ENCODE measurements at places on chromosomes 1 and 21. TPM values are rescaled to one million over a fixed set of nuclear protein-coding genes. Genes with fewer than 3 reads are reported as not detected.

- H3K27me3 ChIP-seq = no peaks in the 10 kb centered on the region
- no peaks in the 10 kb centered on the region for H3K4me1 ChIP-seq
- DNase-seq = peak; percentile 82
- no peaks in the 10 kb centered on the region for H3K36me3 ChIP-seq
Observed at GRCh38 chr1:21244986-21245687, 45.1 kb downstream of the ECE1 start.

- H3K27ac ChIP-seq = no peak overlapping the region
- H3K36me3 ChIP-seq = peaks cover 12% of the 10 kb centered on the region
- H3K4me3 ChIP-seq = no peak overlapping the region
- no peak for DNase-seq
- H3K27me3 ChIP-seq = no peaks in the 10 kb centered on the region
Observed at GRCh38 chr1:54221867-54222484, 22.0 kb downstream of the MRPL37 start.

GRCh38 chr1:59814180-59814900 is 409 bp upstream of the HOOK1 start:
- no peaks in the 10 kb centered on the region for H3K36me3 ChIP-seq
- no peaks in the 10 kb centered on the region for H3K27me3 ChIP-seq
- no peaks in the 10 kb centered on the region for H3K4me1 ChIP-seq
- no peak overlapping the region for H3K27ac ChIP-seq
- peak; percentile 83 for DNase-seq

- no peaks in the 10 kb centered on the region for H3K36me3 ChIP-seq
- no peaks in the 10 kb centered on the region for H3K27me3 ChIP-seq
- no peaks in the 10 kb centered on the region for H3K4me1 ChIP-seq
- DNase-seq = no peak
- no peak overlapping the region for H3K27ac ChIP-seq
Observed at GRCh38 chr1:170604065-170604464, 59.9 kb upstream of the PRRX1 start.

- DNase-seq = peak; percentile 92
- H3K4me1 ChIP-seq = no peaks in the 10 kb centered on the region
- no peak overlapping the region for H3K4me3 ChIP-seq
- no peaks in the 10 kb centered on the region for H3K36me3 ChIP-seq
Observed at GRCh38 chr1:212457740-212458338, 25.1 kb downstream of the NENF start.

GRCh38 chr1:4121293-4121684 is 221.2 kb upstream of the C1orf174 start:
- no peaks in the 10 kb centered on the region for H3K27me3 ChIP-seq
- no peak overlapping the region for H3K27ac ChIP-seq
- no peak for DNase-seq
- no peak overlapping the region for H3K4me3 ChIP-seq
- H3K36me3 ChIP-seq = no peaks in the 10 kb centered on the region

- H3K4me1 ChIP-seq = no peaks in the 10 kb centered on the region
- H3K4me3 ChIP-seq = no peak overlapping the region
- H3K36me3 ChIP-seq = no peaks in the 10 kb centered on the region
- no peaks in the 10 kb centered on the region for H3K27me3 ChIP-seq
- H3K27ac ChIP-seq = no peak overlapping the region
Observed at GRCh38 chr1:81391125-81391828, 409.5 kb upstream of the ADGRL2 start.

DNA sequence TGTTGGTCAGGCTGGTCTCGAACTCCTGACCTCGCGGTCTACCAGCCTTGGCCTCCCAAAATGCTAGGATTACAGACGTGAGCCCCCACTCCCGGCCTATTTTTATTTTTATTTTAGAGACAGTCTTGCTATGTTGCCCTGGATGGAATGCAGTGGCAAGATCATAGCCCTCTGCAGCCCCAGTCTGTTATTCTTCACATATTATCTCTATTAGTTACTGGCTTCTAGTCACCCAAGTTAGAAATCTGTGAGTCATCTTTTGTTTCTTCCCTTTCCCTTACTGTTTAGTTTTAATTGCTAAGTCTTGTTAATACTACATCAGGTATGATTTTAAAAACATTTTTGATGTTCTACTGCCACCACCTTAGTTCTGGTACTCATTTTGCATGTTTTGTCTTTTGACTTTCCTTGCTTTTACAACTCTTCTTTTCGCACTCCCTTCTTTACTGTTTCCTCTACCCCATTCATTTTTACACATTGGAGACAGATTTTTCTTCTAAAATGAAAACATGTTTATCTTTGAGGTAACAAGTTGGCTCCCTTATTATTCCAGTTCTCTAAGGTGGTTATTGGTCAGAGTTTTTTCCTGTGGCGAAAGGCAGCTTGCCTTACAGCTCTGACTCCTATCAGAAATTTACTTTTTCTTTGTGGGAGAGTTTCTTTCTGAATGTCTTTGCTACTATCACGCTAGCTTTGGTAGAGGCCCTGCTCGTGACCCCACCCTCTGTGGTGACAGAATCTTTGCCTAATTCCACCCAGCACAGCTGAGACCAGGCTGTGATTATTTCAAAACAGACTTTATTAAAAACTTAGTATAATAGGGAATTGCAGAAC is 19.5 kb downstream of the ZMYM4 start:
- H3K27me3 ChIP-seq = no peaks in the 10 kb centered on the region
- DNase-seq = no peak
- H3K4me1 ChIP-seq = no peaks in the 10 kb centered on the region
- H3K36me3 ChIP-seq = no peaks in the 10 kb centered on the region
- H3K4me3 ChIP-seq = no peak overlapping the region

DNA sequence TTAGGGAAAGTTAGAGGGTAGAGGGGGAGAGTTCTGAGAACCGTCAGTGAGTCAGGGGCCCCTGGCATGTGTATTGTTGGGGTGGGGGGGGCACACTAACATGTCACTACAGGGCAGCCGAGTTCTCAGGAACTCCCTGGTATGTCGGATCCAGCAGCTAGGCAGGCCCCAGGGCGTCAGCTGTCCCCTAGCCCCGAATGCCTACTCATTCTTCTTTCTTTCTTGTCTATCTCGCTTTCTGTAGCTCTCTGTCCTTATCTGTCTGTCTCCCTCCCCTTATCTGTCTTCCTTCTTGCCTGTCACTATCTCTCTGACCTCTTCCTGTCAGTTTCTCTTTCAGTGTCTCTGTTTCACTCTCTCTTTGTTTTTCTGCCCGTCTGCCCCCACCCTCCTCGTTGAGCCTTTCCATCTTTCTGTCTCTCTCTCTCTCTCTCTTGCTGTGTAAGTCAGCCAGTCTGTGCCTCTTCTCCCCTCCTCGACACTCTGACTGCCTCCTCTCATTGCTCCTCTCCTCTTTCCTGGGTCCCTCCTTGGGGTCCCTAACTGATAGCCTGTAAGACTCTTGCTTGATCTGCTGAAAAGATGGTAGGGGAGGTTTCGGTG is 2.4 kb downstream of the NTRK1 start:
- H3K4me1 ChIP-seq = no peaks in the 10 kb centered on the region
- H3K27ac ChIP-seq = no peak overlapping the region
- H3K27me3 ChIP-seq = peaks cover 65% of the 10 kb centered on the region
- no peak overlapping the region for H3K4me3 ChIP-seq
- no peak for DNase-seq
- peaks cover 2% of the 10 kb centered on the region for H3K36me3 ChIP-seq

DNA sequence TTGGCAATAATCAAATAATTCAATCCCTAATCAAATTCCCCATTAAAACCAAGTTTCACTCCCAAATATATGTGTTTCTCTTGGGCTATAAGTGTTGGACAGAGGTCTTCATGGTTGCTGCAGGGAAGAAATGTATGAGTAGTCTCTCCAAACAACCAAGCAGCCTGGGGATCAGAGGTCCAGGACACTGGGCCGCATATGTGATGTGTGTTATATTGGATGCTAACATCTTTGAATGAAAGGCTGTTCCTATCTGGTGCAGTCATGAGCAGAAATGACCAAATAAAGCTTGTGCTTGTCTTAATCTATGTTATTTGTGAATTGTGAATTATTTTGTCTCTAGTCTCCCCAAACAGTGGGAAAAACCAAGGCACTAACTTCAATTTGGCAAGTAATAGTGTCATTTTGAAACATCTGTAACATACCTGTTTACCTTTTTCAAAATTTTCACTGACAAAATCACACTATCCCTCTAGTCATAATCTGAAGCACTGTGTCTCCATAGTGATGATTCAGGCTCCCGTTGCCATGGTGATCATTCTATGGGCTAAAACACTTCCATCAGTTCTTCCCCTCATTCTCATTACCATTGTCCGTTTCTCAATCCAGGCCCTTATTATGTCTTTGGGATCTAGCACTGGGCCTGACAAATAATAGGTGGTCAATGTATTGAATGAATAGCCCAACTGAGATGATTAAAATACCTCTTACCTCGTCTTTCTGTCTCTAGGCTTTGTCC is 12.5 kb upstream of the TADA1 start:
- no peak overlapping the region for H3K4me3 ChIP-seq
- H3K27ac ChIP-seq = no peak overlapping the region
- H3K36me3 ChIP-seq = no peaks in the 10 kb centered on the region
- no peak for DNase-seq
- peaks cover 1% of the 10 kb centered on the region for H3K27me3 ChIP-seq

- no peak for DNase-seq
- H3K36me3 ChIP-seq = peaks cover 26% of the 10 kb centered on the region
- no peaks in the 10 kb centered on the region for H3K27me3 ChIP-seq
- no peak overlapping the region for H3K4me3 ChIP-seq
- no peak overlapping the region for H3K27ac ChIP-seq
- no peaks in the 10 kb centered on the region for H3K4me1 ChIP-seq
Observed at GRCh38 chr1:26574018-26574417, 44.5 kb downstream of the RPS6KA1 start.

GRCh38 chr1:107057197-107058133 is 991 bp downstream of the PRMT6 start:
- peaks cover 10% of the 10 kb centered on the region for H3K36me3 ChIP-seq
- peaks cover 8% of the 10 kb centered on the region for H3K4me1 ChIP-seq
- H3K27me3 ChIP-seq = no peaks in the 10 kb centered on the region
- H3K4me3 ChIP-seq = peak overlapping the region; percentile 98
- H3K27ac ChIP-seq = peak overlapping the region; percentile 88

GRCh38 chr1:4653328-4653660 is 1.1 kb upstream of the AJAP1 start:
- peaks cover 31% of the 10 kb centered on the region for H3K4me1 ChIP-seq
- H3K36me3 ChIP-seq = no peaks in the 10 kb centered on the region
- peaks cover 28% of the 10 kb centered on the region for H3K27me3 ChIP-seq
- peak; percentile 59 for DNase-seq

DNA sequence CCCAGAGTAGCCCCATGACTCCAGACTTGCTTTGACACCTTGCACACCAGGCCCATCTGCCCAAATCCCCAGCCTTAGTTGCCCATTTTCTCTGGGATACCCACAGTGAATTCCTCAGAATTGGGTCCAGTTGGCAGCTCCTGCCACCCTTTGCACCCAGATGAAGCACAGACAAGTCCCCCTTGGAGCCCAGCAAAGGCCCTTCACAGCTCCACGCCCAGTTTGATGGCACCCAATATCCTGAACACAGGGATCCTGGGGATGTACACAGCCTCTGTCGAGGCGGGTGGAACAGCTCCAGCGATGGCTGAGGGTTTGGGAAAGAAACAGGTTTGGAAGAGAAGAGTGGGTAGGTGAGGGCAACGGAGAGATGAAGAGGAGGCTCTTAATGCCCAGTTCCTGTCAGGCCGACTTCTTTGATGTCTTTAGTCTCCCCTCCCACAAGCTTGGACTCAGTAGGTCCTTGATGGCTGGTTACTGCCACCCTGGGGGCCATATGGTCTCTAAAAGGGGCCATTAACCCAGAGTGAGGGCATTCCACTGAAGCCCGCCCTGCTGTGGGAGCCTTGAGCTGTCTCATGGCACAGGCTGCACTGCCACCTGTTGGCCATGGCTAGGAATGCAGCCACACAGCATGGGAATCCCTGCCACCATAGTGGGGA is 21.7 kb downstream of the TMEM53 start:
- H3K4me1 ChIP-seq = peaks cover 17% of the 10 kb centered on the region
- peak; percentile 69 for DNase-seq
- H3K27me3 ChIP-seq = no peaks in the 10 kb centered on the region
- H3K36me3 ChIP-seq = peaks cover 31% of the 10 kb centered on the region
- H3K4me3 ChIP-seq = no peak overlapping the region

DNA sequence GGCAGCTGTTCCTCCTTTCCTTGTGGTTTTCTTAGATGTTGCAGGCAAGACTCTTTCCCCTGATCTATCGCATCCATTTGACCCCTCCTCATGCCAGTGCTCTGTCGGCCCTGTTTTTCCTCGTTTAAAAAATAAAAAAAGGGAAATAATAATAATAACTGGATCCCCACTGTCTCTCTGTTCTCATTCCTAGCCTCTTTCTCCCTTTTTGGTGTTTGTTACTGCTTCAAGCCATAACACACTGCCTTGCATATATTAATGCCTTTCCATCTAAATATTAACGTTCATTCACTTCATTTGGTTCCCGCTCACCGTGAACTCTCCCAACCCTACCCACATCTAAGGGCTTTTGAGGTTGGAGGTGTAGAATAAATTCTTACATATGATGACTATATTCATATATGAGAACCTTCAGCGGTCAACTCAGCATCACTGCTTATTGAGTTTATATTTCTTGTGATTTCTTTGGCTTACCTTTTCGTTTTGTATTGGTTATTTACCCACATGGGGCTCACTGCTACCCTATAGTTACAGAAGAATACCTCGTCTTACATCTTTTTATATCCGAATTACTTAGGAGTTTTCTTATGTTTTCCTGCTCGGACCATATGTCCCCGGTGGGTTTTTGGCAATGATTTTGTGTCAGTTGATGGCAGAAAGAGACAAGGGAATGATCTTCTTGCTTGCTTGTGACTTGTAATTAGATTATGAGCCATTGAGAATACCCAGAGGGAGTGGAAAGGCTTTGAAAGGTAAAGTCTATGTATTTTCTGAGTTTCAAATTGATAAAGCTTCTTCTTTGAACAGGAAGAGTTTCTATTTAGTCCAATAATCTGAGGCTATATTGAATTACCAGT is 805 bp downstream of the ATG4C start:
- H3K36me3 ChIP-seq = no peaks in the 10 kb centered on the region
- H3K27ac ChIP-seq = peak overlapping the region; percentile 62
- H3K27me3 ChIP-seq = no peaks in the 10 kb centered on the region
- DNase-seq = no peak
- no peaks in the 10 kb centered on the region for H3K4me1 ChIP-seq
- H3K4me3 ChIP-seq = peak overlapping the region; percentile 85

GRCh38 chr1:70685300-70686286 is 274.5 kb downstream of the CTH start:
- H3K4me1 ChIP-seq = peaks cover 3% of the 10 kb centered on the region
- H3K4me3 ChIP-seq = no peak overlapping the region
- DNase-seq = peak; percentile 71
- no peak overlapping the region for H3K27ac ChIP-seq

SYDE2 gene
- 14.6 TPM for total RNA-seq

CFHR4 gene
- total RNA-seq = not detected

PAX7 gene
- not detected for total RNA-seq

MYBPH gene
- not detected for total RNA-seq

TNFRSF1B gene
- total RNA-seq = 2.9 TPM

NPHS2 gene
- total RNA-seq = not detected

All from H1 (cell line).